Mesenteric fat pad (tissue), 1 donor: ENCODE measurements at places on chromosomes 4 and X.

GRCh38 chr4:66943112-66943511 lies 602.2 kb downstream of the CENPC start:
- DNase-seq = no peak

GRCh38 chr4:186859420-186859819 lies 135.8 kb upstream of the FAT1 start:
- DNase-seq = no peak

- DNase-seq = no peak
Measured at GRCh38 chrX:5998456-5998855, 230.2 kb downstream of the NLGN4X start.

- no peak for DNase-seq
Measured at GRCh38 chr4:112514647-112515197, 1.3 kb downstream of the NEUROG2 start.

GRCh38 chrX:30144971-30145731 lies 70.2 kb upstream of the MAGEB2 start:
- DNase-seq = no peak

DNA sequence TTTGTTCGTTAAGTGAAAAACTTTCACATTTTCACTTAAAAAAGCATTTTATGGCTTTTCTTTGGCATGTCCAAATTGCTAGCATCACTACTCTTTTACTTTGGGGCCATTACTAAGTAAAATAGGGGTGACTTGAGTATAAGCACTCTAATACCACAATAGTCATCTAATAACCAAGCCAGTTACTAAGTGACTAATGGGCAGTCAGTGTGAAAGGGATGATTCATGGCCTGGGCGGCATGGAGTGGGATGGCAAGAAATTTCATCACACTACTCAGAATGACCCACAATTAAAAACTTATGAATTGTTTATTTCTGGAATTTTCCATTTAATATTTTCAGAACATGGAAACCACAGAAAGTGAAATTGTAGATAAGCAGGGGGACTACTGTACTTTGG lies 60.9 kb downstream of the BMP15 start:
- DNase-seq = no peak

- DNase-seq = no peak
Measured at GRCh38 chr4:159070742-159071141, 32.1 kb upstream of the RAPGEF2 start.

- DNase-seq = no peak
Measured at GRCh38 chr4:88737307-88737941, 39.8 kb upstream of the NAP1L5 start.

DNA sequence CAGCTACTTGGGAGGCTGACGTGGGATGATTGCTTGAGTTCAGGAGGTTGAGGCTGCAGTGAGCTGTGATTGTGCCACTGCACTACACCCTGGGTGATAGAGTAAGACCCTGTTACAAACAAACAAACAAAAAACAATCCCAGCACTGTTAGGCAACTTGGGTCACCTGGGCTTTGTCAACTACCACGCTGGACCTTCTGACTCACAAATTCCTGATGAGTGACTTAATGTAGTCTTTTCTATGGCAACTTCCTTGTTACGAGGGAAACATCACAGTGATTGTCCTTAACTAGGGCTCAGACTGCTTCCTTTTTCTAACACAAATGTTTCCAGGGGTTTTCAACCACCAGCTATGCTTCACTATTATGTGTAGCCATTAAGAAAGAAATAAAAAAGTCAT lies 128.8 kb upstream of the GPC4 start:
- no peak for DNase-seq

DNA sequence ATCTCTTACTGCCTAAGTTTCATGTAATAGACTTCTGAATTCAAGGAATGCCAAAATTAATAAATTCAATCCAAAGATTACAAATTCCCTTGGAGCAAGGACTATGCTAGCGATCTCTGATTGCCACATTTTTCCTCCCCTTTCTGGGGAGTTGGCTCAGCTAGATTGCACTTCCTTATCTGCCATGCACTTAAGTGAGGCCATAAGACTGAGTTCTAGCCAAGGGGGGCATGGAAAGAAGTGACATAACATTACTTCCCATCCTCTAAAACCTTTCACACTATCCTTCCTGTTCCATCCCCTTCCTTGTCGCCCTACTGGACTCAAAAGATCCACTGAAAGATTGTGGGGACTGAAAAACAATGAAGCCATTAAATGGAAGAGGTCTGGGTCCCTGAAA lies 53.8 kb upstream of the TXK start:
- DNase-seq = no peak

- no peak for DNase-seq
Measured at GRCh38 chrX:134604701-134605311, 53.5 kb downstream of the PLAC1 start.

DNA sequence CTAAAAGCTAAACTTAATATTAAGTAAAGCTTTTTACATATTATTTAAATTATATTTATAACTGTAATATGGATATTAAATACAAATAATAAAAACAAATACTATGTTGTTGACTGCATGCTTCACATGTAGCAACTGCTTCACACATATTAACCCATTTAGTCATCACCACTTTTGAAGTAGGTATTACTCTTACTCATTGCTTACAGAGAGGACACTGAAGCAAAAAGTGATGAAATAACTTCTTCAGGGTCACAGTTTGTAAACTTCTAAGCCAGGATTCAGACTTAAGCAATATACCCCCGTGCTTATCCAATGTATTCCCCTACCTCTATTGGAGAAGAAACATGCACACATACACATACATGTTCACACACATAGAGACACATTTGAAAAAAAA lies 166.6 kb downstream of the DKK2 start:
- no peak for DNase-seq
